HuH-7 (cell line): ENCODE measurements at places on chromosomes 3 and 15.

- no peak for DNase-seq
These were observed 9.4 kb upstream of the MB21D2 start for GRCh38 chr3:192927016-192927415.

GRCh38 chr3:172307141-172307560 lies 141.1 kb downstream of the GHSR start:
- no peak for DNase-seq

GRCh38 chr15:67611370-67612369 lies 69.2 kb downstream of the MAP2K5 start:
- DNase-seq: no peak

DNA sequence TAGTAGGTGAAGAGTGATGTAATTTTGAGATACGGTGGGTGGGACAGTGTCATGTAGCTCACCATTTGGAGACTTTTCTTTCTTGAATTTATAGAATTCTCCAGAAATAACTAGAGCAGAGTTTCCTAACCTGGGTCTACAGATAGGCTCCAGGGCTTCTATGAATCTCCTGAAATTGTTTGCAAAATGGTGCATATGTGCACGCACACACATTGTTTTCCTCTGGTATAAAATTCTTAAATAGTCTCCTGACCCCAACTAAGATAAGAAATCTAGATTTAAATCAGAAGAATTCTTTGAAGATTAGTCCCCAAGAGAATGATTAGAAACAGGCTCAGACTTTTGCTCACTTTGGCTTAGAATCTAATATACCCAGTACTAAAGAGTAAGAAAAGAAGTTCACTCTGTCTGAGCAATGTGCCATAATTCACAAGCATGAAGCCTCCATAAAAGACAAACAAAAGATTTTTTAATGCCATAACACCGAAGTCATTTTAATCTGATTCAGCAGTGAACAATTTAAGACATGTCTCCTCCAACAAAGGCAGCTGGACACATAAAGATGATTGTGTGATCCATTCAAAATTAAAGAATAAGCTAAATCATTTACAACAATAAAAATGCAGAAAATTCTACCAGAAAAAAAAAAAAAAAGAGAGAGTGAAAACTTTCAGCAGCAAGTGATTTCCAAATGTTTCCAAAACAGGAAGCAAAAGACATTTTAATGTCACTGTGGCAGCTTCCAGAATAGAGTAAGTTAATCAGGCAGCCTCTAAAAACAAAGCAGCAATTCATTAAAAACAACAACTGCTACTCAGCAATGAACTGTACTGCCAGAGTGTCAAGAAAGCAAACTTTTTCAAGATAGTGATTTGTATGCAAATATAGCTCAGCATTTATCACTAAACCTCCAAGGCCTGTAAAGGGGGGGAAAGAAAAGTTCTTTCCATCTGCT lies 975.5 kb upstream of the CFAP20DC start:
- DNase-seq: no peak

DNA sequence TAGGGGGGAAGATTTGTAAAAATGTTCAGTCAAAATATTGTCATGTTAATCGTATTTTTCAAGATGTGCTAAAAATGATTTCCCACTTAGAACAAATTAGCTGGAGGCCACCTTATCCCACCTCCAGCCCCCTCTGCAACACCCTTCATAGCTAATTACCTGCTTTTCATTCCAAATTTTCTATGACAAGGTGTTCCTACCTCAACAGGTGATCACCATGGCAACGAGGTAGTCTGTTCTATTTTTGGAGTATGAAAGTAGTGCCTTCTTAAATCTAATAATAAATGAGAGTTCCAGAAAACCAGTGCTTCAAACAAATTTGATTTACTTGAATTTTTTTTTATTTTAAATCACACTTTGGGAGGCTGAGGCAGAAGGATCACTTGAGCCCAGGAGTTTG lies 149.8 kb downstream of the FNDC3B start:
- no peak for DNase-seq

GRCh38 chr15:51830276-51830806 lies 888 bp downstream of the TMOD3 start:
- DNase-seq: no peak

GRCh38 chr3:129984125-129984524 lies 9.6 kb downstream of the TRH start:
- DNase-seq: no peak

DNA sequence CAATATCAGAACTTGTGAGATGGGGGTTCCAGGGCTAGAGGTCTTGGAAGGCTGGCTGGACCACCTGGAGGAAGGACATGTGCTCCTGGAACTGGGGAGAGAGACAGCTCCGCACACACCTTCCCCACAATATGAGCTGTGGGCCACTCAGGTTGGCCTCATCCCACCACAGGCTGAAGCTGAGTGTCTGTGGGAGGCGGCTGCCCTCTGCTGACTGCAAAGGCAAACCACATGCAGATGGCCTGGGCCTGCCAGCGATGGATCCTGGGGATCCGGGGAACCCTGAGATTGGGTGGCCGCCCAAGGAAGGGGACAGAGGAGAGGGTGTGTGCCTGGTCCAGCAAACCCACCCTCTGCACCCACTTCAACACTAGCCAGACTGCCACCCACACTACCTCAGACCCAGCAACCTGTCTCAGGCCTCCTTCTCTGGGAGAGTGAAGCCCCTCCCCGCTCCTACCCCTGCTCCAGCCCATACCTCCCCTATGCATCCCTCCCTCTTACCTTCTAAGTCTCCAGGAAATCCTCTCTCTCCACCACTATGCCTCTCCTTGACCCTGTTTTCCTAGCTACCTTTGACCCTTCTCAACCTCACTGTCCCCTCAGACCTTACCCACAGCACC lies 44.8 kb downstream of the CYP11A1 start:
- DNase-seq: peak; percentile 89

DNA sequence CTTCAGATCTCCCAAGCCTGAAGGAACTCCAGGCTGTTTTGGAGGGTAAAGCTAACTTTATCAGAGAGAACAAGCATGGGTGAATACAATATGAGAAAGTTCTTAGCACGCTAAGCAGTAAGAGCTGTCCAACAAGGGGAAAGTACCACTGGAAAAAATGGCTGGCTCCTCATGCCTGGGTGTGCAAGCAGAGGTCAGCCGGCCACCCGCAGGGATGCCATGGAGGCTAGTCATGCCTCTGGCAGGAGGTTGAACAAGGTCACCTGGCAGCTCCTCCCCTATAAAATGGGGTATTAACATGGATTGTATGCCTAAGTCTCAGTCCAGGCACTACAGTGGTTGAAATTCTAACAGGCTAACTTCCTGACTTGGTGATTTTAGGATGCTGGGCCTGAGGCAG lies 75.4 kb upstream of the SLC6A1 start:
- no peak for DNase-seq

- DNase-seq: no peak
These were observed 215.6 kb downstream of the RPLP1 start for GRCh38 chr15:69668039-69668705.

DNA sequence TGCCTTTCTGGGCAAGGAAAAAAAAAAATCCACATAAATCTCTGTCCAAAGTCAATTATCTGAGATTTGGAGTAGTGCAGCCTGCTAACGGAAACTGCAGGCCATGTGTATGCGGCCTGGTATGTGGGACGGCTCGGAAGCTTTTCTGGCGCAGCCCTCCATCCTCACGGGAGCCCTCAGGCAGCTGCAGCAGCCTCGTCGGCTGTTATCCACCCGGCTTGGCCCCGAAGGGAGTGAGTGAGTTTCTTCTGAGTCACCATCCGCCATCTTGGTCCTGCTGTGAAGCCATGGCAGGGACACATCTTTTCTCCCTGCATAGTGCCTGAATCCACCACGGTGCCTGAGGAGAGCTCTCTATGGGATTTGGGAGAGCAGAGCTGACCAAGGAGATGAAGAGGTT lies 62.8 kb downstream of the POLR2M start:
- no peak for DNase-seq

DNA sequence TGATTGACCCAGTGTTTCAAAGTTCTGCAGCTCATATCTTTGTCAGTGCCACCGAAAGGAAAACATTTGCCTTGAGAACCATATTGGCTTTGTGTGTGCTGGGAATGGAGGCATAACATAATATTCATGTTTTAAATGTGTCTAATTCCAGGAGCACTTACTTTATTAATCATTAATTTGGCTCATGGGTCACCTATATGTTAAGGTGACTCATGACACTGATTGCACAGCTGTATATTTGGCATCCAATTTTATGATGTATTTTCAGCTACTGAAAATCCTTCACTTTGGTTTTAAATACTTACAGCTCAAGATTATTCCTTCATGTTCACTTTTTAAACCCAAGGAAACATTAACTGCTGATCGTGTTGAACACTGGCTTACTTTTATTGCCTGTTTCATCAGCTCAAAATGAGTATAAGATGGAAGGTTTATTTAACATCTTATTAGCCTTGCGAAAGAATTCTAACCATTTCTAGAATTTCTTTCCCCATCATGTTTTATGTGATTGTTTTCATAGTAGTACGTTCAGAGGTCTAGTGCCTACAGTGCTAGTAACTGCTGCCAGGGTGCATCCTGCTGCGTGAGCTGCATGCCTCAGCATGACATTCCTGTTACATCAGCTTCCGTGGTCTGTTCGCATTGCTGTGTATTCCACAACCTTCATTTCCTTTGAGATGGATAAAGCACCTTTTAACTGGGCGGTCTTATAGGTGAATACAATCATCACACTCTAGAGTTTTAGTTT lies 63.7 kb downstream of the LRCH3 start:
- DNase-seq: no peak

DNA sequence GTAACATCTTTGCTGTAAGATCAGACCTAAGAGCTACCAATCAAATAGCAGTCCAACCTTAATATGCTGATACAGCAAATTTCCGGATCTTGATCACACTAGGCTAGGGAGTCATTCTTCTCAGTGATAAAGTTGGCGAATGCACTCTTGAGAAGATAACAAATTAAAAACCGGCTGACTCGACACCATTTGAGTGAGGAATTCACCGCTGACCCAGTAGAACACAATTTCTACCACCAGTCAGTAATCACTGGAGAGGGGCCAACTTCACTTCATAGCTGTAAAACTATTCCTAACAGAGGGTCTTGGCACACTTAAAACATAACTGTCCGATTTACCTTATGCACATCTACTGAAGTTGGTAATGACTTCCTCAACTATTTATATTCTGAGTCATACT lies 47.2 kb downstream of the MEIS2 start:
- DNase-seq: no peak

DNA sequence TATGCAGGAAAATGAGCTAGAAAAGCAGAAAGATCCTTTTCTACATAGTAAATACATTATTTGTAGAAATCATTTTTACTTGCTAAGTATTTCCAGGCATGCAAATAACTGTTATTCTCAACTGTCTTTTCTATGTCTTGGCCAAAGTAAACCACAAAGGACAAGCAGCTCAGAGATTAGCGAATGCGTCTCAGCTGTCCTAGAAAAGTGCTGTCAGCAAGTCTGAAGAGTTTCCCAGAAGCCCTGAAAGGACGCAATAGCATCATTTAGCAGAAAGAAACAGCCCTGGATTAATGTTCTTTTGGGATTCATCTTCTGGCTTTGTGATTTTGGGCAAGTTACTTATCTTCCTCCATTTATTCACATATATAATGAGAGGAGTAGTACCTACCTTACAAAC lies 100.3 kb downstream of the ZIC1 start:
- DNase-seq: no peak

GRCh38 chr3:133887803-133888703 lies 7.6 kb downstream of the RAB6B start:
- DNase-seq: no peak

DNA sequence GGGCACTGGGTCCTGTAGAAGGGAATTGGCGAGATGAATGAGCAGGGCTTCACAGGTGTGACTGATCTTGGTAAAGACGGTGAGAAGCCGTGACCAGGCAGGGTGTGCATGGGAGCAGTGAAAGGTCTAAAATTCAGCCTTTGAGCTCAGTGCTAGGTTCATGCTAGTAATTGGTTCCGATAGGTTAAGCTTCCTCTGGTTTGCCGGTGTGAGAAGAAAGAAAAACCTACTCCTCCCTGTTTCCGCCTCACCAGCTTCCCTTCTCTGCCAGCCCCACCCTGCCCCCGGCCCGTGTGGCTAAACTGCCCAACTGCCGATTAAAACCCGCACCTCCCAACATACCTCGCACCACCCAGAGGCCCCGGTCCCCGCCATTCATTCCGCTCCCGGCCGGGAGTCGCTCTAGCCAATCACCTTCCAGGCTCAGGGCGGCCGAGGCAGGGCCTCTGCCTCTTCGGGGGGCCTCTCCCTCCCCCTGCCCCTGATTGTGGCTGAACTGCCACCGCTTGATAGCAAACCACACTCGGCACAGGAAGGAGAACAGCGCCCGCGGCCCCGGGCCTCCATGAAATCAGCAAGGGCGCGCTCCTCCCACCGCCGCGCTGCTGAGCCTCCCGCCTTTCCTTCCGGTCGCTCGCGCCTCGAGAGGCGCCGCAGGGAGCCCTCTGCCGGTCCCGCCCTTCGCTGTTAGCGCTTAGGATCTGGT lies 7.3 kb upstream of the NRROS start:
- peak; percentile 85 for DNase-seq

GRCh38 chr3:126340081-126340511 lies 17.1 kb downstream of the KLF15 start:
- DNase-seq: no peak

- no peak for DNase-seq
These were observed 1.3 kb upstream of the ATP2B2 start for GRCh38 chr3:10506696-10507095.

GRCh38 chr3:184551614-184552256 lies 9.8 kb upstream of the EPHB3 start:
- DNase-seq: no peak

GRCh38 chr3:23481616-23482278 lies 278.6 kb downstream of the UBE2E2 start:
- no peak for DNase-seq

DNA sequence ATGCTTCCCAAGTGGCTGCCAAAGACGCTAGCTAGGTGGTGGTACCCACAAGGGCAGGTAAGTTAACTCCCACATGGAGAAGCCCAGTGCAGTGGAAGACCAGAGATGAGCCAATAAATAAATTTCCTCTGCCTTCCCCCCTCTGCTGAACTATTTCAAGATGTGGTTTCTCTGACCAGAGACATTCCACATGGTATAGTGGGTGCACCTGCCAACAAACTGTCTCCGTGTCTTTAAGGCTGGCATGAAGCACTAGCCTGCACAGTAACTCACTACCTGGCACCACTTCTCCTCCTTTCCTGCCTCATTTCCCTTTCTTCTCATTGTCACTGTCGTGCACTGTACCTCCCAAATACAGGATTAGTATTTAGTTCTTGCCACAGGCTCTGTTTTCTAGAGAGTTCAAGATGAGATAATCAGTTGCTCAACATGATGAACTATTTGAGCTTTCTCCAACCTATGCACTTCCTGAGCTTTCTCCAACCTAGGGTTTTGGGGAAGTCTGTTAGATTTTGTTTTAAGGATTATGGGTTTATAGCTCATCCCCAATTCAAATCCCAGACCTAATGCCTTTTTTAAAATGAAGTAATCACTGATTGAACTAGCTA lies 8.4 kb upstream of the CRTAP start:
- no peak for DNase-seq

- no peak for DNase-seq
These were observed 13.7 kb downstream of the C15orf39 start for GRCh38 chr15:75215107-75216004.
